ENCODE measurements at places on chromosomes 2 and 18. TPM values are rescaled to one million over a fixed set of nuclear protein-coding genes. Genes with fewer than 3 reads are reported as not detected.

The GBX2 gene
- polyA plus RNA-seq: not detected

The ACP1 gene
- polyA plus RNA-seq: 95.1 TPM

The IL36B gene
- not detected for polyA plus RNA-seq

The ATP5MC3 gene
- polyA plus RNA-seq: 222 TPM

The FAM110C gene
- polyA plus RNA-seq: 0.27 TPM

The TMEM17 gene
- 1.2 TPM for polyA plus RNA-seq

The GPR39 gene
- 0.15 TPM for polyA plus RNA-seq

- DNase-seq: no peak
These were observed 158.9 kb upstream of the MEIS1 start for GRCh38 chr2:66275984-66276383.

GRCh38 chr2:235864733-235865515, 303.3 kb downstream of the GBX2 start:
- DNase-seq: no peak

DNA sequence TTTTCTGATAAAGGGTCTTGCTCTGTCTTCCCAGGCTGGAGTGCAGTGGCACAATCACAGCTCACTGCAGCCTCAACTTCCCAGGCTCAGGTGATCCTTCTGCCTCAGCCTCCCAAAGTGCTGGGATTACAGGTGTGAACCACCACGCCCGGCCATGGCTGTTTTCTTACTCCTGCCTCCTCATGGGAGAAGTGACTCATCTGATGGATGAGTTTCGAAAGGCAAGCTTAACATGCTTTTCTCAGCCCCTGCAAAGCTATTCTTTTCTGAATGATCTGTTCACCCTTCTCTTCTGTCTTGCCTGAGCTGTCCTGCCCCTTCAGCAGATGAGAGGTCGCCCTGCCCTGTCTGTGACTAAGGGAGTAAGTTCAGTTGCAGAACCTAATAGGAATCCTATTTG, 929 bp upstream of the CREG2 start:
- no peak for DNase-seq

DNA sequence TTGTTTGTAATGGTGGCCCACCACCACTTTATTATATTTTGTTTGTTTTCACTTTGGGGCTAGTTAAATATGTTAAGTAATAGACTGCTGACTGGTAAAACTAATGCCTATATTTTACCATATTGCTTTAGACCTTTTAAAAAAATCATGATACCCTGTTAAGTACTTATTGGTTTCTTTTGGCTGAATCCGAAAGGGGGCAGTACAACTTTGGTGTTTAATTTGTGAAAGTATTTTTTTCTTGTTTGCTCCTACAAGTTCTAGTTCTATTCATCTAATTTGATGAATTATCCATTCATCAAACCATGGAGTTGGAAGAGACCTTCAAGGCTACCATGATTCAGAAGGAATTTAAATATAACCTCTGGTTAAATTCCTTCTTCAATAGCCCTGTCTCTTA, 147.0 kb downstream of the MBD5 start:
- no peak for DNase-seq

DNA sequence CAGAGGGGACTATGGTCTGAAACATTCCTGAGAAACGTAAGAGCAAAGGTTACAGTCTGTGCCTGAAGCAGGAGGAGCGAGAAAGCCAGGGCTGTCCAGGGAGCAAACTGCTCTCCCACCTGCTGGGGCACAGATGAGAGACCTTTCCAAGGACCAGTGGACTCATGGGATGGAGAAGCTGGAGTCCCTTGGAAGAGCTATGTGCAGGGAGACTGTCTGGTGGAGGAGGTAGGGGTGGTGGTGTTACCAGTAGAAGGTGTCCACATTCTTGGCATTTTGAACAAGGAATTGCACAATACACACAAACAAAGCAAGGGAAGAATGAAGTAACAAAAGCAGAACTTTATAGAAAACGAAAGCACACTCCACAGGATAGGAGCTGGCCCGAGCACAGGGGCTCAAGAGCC, 97.9 kb upstream of the CYRIA start:
- no peak for DNase-seq

DNA sequence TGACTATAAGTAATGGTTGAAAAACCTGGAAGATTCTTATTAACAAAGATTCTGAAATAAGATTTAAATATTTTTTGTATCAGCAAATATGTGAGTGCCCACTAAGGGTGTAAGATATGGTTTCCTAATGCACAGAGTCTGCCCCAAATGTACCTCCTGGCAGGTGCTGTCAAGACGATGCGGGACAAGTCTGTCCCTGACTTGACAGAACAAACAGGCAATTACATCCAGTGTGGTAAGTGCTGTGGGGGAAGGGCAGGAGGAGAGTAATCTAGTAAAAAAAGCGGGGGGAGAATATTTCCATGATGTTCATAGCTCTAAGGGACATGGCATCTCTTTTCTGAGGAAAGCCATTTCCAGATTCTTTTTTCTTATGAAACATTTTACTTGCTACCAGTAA, 127.5 kb downstream of the COL4A4 start:
- DNase-seq: no peak

- no peak for DNase-seq
These were observed 6.0 kb downstream of the ITM2C start for GRCh38 chr2:230870544-230871360.

DNA sequence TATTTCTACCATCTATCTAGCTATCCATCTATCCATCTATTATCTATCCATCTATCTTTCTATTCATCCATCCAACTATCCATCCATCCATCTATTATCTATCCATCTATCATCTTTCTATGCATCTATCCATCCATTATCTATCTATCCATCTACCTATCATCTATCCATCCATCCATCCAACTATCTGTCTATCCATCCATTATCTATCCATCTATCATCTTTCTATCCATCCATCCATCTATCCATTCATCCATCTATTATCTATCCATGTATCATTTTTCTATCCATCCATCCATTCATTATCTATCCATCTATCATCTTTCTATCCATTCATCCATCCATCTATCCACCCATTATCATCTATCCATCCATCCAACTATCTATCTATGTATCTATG, 24.6 kb upstream of the ZNF407 start:
- no peak for DNase-seq

DNA sequence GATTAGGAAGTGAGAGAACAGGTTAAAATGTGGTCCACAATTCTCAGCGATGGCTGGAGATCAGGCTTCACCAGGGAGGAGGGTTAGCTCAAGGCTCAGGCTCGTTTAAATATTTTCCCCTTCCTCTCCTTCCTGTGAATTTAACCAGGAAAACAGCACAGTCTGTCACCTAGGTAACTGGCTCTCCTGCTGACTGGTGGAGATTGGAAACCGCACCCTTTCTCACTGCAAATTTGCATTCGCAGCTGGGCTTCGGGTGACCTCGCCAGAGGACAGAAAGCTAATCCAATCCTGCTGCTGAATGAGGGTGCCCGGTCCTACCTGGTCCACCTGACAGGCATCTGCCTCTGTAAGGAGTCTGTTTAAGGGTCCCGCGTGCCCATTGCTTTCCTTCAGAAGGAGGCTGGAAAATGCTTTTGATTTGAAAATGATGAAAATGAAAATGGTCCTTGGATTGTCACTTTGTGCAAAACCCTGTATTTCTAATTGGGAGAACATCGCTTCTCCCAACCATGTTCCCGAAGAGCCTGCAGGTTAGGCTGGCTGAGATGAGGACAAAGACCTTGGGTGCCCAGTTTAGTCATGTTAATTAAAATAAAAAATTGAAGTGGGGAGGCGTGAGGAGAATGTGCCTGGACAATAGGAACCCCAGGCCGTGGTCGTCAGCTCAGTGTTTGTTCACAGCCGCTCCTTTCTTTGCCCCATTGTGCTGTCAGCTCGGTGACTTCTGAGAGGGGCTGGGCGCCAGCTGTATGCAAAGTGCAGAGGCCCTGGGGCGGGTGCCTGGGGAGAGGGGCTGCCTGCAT, 43.4 kb upstream of the MTCL1 start:
- DNase-seq: no peak

GRCh38 chr2:232637866-232638583, 4.6 kb downstream of the EFHD1 start:
- DNase-seq: peak; percentile 68

GRCh38 chr2:81084101-81084500, 779.5 kb upstream of the LRRTM1 start:
- DNase-seq: no peak
